ENCODE measurements at places on chromosomes 5 and 9. TPM values are rescaled to one million over a fixed set of nuclear protein-coding genes. Genes with fewer than 3 reads are reported as not detected.

- DNase-seq = no peak
Observed at GRCh38 chr9:13047827-13048587, 231.5 kb downstream of the MPDZ start.

GRCh38 chr5:140039561-140039960, 3.5 kb downstream of the NRG2 start:
- DNase-seq = no peak

DNA sequence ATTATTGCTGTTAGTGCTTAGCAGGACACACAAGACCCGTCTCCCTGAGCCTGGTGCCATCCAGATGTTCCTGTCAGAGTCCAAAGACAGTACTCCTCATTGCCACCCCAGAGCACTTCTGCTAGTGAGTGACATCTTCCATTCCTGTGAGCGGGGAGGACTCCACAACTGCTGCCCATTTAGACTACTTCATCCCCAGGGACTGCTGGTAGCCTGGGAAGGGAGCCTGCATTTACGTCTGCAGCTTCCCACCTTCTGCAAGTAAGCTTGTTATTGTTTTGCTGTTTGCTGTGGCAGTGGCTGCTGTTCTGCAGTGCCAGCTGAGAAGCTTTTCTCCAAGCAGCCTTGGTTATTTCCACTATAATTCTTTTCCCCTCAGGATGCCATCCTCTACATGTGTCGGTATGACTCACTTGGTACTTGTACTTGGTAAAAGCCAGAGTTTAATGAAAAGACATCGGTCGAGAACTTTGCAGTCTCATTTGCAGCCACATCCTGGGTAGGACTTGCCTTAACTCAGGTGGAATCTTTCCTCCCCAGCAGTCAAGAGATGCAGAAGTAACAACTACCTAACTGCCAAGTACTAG, 10.6 kb upstream of the MAP1B start:
- no peak for DNase-seq

- no peak for DNase-seq
Observed at GRCh38 chr5:139810341-139811273, 15.0 kb downstream of the PSD2 start.

- peak; percentile 91 for DNase-seq
Observed at GRCh38 chr5:181260720-181261319, at the start of gene TRIM52. TSS of gene TRIM52 (minus strand) at chr5:181261143. CDS start at chr5:181260813, 330 bp downstream.

- DNase-seq = no peak
Observed at GRCh38 chr5:166596043-166596442, 1695.4 kb upstream of the WWC1 start.

GRCh38 chr5:42656651-42657015, 100.0 kb upstream of the CCDC152 start:
- no peak for DNase-seq

GRCh38 chr5:80204808-80205614, 50.8 kb downstream of the SERINC5 start:
- peak; percentile 21 for DNase-seq

DNA sequence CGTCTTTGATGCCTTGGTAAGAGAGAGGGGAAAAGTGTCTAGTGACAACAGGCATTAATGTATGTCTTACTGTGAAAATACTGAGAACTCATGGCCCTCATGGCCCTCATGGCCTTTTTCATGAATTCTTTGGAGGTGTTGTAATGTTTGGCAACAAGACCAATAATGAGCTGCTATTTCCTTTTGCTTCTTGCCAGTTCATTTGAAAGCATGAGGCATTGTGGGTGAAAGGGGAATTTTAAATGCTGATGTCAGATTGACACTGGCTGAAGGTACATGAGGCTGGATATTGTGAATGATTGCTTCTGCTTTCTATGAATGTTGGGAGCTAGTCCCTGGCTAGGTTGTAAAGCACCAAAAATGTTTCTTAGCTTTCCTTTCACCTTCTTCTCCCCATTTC, 79.2 kb downstream of the DOCK2 start:
- no peak for DNase-seq

GRCh38 chr5:66358741-66359140, 214.6 kb downstream of the SREK1 start:
- DNase-seq = no peak

- no peak for DNase-seq
Observed at GRCh38 chr9:136207616-136208015, 2.7 kb upstream of the LHX3 start.

DNA sequence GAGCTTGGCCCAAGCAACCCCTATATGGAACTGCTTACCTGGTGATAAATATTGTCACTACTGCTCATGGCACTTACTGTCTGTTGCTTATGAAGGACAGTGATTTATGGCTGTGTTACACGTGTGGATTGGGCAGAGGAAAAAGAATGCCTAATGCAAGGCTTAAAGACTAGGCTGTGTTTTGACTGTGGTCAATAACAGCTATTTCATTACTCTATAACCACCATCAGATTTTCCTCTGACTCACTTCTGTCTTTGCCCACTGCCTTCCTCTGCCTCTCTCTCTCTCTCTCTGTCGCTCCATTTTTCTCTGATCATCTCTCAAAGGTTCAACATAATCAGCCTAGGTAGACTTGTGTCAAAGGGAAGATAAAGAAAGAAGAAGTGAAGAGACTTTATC, 96.2 kb downstream of the TLR4 start:
- no peak for DNase-seq

DNA sequence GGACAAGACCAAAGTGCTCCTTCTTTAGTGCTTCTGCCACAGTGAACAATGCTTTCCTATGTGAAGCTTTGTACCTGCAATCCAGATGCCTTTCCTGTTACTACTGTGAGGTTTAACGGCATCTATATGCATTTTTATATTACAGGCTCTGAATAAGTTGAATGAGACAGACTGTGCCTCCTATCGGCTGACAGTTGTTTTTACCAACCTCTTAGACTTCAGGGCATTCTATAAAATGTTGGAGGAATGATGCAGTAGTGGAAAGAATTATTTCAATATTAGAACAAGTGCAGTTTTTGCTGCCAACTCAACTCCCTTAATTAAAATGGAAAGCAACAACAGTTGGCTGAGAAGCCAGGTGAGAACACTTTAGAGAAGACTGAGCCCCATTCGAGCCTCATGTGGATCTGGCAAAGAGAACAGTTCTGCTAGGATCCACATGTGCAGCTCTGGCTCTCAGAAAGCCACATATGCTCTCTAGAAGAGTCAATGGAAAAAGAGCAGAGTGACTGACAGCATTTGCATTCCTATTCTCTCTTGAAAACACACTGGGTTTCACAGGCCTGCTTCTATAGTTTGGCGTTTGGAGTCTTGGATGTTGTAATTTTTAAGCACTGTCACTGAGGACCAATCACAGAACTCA, 147.5 kb downstream of the LURAP1L start:
- no peak for DNase-seq

DNA sequence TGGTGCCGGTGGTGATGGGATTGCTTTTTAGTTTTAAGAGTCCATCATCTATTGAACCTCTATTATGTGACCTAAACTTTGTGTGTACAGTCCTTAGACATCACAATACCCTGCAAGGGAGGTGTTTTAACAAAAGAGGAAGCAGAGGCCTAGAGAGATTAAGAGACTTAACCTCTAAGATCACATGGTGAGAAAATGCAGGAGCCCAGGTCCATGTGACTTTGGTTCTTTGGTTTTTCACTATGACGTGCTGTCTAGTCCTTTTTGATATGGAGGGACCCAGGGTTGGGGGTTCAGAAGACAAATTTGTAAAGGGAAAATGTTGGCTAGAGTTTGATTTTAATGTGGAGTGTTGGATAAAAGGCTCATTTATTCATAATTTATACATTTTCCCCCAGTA, 34.1 kb upstream of the TRMT10B start:
- DNase-seq = no peak

DNA sequence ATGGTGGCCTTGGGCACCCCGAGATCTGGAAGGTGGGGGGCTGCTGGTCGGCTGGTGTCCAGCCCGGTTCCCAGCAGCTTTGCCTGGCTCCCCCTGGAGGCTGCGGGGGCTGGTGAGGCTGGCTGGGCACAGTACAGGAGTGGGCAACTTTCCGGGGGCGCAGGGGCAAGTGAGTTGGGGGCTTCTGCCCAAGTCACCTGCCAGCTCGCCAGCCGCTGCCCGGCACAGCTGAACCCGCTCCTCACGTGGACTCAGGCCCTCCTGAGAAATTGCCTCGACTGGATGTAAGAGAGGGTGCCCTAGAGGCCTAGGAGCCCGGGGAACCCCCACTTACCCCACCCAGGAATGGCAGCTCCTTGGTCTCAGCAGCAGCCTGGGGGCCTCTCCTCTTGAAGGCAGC, 15.4 kb downstream of the KCNT1 start:
- no peak for DNase-seq

- DNase-seq = no peak
Observed at GRCh38 chr5:133196441-133197085, 144.8 kb downstream of the HSPA4 start.

DNA sequence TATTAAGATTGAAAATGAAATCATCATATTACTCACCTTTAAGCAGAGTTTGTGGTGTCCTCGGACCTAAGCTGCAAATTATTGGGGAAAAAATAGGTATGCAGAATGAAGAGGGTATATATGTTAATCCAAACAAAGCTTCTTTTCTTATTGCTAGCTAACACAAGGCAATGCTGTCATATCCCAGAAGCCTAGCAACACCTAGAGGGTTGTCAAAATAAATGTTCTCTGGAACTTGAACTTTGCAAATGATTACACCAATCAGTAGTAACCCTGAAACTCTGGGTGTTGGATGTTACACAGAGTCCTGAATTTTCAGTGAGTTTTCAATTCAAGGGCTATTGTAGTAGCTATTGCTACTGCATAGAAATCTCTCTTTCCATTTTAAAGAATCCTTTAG, at the start of gene C6:
C6 (minus strand) TSS at position 193 of the 400 bp plus-strand sequence. CDS start 10,302 bp downstream, outside the sequence.
- no peak for DNase-seq

- no peak for DNase-seq
Observed at GRCh38 chr9:29282121-29282520, 1708.8 kb upstream of the C9orf72 start.

GRCh38 chr9:20929276-20929675, 102.2 kb downstream of the HACD4 start:
- no peak for DNase-seq

DNA sequence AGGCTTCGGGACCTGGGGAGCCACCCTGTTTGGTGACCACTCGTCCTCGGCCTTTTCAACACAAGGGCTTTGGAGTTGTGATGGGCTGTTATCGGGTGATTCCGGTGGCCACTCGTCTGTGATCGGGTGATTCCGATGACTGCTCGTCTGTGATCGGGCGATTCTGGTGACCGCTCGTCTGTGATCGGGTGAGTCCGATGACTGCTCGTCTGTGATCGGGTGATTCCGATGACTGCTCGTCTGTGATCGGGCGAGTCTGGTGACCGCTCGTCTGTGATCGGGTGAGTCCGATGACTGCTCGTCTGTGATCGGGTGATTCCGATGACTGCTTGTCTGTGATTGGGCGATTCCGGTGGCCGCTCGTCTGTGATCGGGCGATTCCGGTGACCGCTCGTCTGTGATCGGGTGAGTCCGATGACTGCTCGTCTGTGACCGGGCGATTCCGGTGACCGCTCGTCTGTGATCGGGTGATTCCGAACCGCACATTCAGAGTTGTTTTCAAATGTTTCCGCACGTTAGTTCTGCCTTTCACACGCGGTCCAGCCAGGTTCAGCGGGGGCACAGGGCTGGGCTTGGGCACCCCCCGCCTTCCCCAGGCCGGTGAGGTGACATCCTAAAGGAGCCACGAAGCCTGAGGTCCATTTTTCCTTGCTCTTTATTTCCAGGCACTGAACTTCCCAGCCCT, 30.3 kb downstream of the TPPP start:
- DNase-seq = no peak

GRCh38 chr5:1649554-1649953, 125.8 kb upstream of the LPCAT1 start:
- no peak for DNase-seq

- no peak for DNase-seq
Observed at GRCh38 chr9:81479573-81479972, 209.8 kb downstream of the TLE1 start.

Gene SLC6A7
- total RNA-seq = not detected

Gene TXNDC8
- not detected for total RNA-seq

Gene TMC1
- total RNA-seq = not detected

Gene GZMA
- not detected for total RNA-seq

Gene DDX4
- not detected for total RNA-seq

Gene THBS4
- 1.3 TPM for total RNA-seq

Gene CCDC152
- total RNA-seq = 16.3 TPM

Gene ROPN1L
- total RNA-seq = 0.40 TPM

Gene KCNMB1
- not detected for total RNA-seq

Gene MARVELD2
- total RNA-seq = 40.9 TPM

Gene MFAP3
- 39.3 TPM for total RNA-seq

Gene TMCO6
- total RNA-seq = 28.5 TPM

All from Calu3 (cell line).